Right renal pelvis (tissue), 4 donors: ENCODE measurements at places on chromosomes 7 and 10.

- DNase-seq = no peak
These were observed 28.5 kb downstream of the NUDT1 start for GRCh38 chr7:2270495-2270894.

GRCh38 chr7:82760831-82761230 lies 317.3 kb upstream of the CACNA2D1 start:
- no peak for DNase-seq

- DNase-seq = no peak
These were observed 269.4 kb downstream of the DNAJB9 start for GRCh38 chr7:108839076-108839475.

DNA sequence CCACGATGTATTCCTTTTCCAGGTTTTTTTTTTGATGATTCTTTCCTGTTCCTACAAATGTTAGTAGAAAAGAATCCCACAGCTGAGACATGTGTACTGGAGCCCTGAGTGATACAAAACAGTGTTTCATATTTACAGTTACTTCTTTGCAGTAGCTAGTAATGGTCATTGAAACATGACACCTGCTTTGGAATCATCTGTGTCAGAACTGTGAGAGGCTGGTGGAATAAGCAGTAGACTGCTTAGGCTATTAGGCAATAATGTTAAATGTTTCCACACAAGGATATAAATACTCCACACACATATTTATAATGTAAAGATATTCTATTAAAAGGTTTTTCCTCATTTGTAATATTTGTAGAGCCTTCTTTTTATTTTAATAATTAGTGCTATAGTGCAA lies 394.0 kb downstream of the THSD7A start:
- no peak for DNase-seq

DNA sequence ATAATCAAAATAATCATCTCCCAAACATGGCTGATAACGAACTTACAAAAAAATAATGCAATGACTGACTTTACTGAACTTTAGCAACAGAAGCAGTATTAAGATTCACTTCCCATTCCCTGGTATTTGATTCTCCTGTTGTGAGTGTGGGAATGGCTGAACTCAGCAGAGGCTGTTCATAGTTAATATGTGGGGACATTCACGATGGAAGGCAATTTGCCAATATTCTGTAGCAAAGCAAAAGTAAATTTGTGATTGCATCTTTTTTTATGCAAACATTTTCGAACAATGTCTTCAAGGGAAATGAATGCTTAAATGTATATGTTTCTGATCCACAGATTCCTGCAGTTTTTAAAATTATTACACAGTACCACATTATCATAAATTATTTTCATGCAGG lies 431.7 kb upstream of the KLF6 start:
- no peak for DNase-seq

DNA sequence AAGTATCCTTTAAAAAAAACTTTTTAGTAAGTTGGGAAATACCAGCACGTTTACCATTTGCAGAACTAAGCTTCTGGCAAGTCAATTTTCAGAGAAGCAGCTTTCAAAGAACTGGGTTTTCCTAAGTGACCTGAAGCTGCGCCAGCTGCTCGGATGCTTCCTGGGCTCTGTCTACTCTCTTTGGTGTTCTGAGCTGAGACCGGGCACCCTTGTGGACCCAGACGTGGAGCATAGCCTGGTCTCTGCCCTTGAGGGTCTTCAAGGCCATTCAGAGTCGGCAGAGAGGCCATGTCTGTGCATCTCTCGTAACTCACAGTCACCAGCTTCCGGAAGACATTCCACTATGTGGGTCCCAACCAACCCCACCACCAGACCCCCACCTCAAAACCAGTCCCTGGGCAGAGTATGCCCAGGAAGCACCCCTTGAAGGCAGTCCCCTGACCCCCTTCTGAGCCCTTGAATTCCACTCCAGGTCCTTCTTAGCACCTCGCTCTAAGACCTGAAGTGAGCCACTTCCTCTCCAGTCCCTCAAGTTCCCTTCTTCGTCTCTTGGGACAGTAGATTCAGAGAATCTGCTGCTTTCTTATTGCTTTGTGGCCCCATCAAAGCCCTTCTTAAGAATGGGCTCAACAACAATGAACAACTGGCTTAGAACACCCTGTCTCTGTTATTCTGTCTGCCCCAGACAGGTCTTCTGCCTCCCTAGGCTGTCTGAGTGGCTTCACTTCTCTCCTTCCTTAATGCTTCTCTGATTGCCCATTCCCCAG lies 8.5 kb downstream of the CALML5 start:
- DNase-seq = no peak

GRCh38 chr10:99527526-99528493 lies 4.9 kb upstream of the NKX2-3 start:
- no peak for DNase-seq

DNA sequence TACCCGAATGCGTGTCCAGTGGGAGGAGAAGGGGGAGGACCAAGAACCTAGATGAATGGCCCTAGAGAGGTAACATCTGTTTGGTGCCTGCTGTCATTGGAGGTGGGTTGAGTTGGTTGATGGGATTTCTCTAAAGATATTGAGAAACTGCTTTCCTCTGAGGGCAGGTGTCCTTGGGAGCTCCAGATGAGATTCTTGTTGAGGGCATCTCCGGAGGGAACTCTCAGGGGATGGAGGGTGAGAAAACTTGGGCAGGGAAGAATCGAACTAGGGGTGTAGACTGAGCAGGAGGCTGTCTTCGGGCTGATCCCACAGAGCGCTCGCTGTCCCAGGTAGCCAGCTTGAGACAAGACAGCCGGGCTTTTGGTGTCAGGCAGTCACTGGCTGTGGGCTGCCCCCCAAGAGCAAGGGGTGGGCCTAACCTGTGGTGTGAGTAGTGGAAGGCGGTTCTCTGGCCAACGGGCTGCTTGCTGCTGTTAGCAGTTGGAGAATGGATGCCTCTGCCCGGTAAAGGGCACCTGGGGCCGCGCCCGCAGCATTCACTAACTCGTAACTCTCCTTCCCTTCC lies 3.7 kb downstream of the IRF5 start:
- no peak for DNase-seq

GRCh38 chr10:102819054-102819453 lies 18.2 kb downstream of the CYP17A1 start:
- DNase-seq = no peak

GRCh38 chr7:154583454-154583853 lies 419.5 kb downstream of the PAXIP1 start:
- DNase-seq = no peak

- DNase-seq = no peak
These were observed 198.3 kb downstream of the WDR11 start for GRCh38 chr10:121049489-121049888.

- DNase-seq = no peak
These were observed 13.4 kb downstream of the EGFR start for GRCh38 chr7:55032069-55032699.

- no peak for DNase-seq
These were observed 20.5 kb upstream of the PITRM1 start for GRCh38 chr10:3192856-3193635.

- DNase-seq = no peak
These were observed 36.0 kb upstream of the SEMA3E start for GRCh38 chr7:83684928-83685327.

DNA sequence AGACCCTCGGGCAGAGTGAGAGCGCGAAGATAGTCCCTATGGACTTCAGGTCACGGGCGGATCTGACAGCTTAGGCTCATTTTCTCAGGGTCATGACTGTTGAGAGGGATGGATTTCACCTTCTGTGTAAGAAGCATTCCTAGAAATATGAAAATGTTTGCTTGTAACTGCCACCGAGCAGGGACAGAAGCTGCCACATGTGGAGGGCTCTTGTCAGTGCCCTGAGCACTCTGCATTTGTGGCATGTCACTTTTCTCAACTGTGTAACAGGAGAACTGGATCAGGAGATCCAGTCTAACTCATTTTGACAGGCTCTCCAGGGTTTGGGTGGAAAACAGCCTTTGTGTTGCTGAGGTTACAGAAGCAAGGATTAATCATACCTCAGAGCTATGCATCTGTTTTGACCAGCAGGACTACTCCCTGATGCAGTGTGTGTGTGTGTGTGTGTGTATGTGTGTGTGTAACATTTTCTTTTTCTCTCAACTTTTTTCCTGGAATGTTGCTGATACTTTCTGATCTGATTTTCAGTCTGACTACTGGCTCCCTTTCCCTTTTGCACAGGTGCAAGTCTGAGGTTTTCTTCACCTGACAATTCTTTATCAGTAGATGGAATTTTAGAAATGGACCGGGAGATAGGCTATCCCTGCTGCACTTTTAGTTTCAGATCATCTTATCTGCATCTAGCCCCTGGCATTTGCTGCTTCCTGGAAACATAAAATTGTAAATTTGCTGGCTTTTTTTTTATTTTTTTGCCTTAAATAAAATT lies 183.3 kb downstream of the STK31 start:
- DNase-seq = no peak

GRCh38 chr7:148962440-148962822 lies 65.9 kb downstream of the PDIA4 start:
- no peak for DNase-seq

GRCh38 chr10:72107325-72108003 lies 19.1 kb upstream of the SPOCK2 start:
- no peak for DNase-seq

GRCh38 chr7:90345595-90346335 lies 751 bp upstream of the GTPBP10 start:
- DNase-seq = peak; percentile 45

- no peak for DNase-seq
These were observed 110.4 kb downstream of the AHR start for GRCh38 chr7:17408904-17409290.

DNA sequence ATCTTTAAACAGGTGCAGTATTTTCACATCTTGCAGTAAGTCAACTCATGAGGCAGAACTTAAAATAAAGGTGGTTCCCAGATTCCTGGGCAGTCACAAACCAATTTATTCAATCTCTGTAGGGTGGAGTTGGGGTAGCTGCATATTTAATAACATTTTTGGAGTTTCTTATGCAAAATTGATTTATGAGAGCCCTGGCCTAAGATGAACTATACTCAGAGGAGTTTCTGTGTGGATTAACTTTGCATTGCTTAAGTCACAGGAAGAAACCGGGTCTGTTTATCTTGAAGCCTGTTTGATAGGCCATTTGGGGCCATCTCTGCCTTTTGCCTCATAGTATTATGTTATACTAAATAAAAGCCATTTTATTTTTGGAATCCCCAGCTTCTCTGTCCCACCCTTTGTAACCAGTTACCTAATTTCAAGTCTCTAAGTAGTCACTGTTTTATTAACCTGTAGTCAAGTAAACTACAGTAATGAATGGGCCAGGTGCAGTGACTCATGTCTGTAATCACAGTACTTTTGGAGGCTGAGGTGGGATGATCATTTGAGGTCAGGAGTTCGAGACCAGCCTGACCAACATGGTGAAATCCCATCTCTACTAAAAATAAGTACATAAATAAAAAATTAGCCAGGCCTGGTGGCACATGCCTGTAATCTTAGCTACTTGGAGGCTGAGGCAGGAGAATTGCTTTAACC lies 104.4 kb upstream of the FAM3C start:
- DNase-seq = no peak

GRCh38 chr10:36148207-36148606 lies 506.1 kb upstream of the FZD8 start:
- DNase-seq = no peak

DNA sequence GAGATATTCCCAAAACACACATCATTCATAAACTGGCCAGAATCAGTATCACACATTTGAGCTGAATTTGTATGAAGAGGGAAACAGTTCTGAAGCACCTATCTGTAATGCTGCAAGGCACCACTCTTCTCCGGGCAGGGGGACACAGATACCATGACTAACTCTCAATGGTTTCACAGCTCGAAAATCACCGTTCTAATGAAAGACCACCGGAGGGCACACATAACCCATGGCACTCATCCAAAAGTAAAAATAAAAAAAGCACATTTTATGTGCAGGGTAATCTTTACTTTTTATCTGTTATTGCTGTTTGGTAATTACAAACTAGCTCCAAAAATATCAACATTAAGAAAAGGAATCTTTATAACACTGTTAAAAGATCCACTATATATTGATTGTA lies 137.5 kb downstream of the PARD3 start:
- no peak for DNase-seq

DNA sequence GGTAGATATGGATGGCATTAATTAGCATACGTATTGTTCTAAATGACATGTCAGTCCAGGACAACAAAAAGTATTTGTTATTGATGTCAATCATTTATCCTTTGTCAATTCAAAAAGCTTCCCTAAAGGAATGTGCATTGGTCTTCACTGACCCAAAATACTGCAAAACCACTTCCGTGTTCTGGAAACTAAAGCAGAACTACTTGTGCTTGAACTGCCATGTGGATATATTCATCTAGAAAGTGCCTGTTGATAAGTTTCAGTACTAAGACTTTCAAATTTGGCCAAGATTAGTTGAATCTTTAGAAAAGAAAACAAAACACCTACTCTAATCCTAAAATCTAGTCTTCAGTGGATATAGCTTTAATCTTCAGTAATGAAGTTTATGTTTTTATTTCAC lies 242.1 kb upstream of the PPP1R3A start:
- no peak for DNase-seq

DNA sequence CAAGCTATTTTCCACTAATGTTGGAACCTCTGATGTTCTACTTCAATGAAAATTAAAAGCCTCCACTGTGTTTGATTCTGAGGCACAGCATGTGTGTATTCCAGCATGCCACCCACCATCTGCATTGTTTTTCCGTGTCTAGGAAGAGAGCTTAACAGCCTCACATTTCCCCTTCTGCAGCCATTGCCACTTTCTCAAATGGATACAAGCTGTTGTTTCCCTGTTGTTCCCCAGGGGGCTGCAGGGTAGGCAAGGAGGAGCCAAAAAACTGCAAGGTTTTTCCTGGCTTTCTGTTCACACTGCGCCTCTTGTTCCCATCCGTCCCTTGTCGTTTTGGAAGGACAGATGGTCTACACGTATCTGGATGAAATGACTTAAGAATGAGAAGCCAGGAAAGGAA lies 72.3 kb upstream of the DNAJB12 start:
- peak; percentile 14 for DNase-seq

GRCh38 chr7:142053988-142054387 lies 57.5 kb upstream of the MGAM2 start:
- no peak for DNase-seq

GRCh38 chr7:154306036-154306435 lies 253.8 kb downstream of the DPP6 start:
- DNase-seq = no peak

GRCh38 chr7:97845622-97846203 lies 26.5 kb downstream of the ASNS start:
- no peak for DNase-seq

DNA sequence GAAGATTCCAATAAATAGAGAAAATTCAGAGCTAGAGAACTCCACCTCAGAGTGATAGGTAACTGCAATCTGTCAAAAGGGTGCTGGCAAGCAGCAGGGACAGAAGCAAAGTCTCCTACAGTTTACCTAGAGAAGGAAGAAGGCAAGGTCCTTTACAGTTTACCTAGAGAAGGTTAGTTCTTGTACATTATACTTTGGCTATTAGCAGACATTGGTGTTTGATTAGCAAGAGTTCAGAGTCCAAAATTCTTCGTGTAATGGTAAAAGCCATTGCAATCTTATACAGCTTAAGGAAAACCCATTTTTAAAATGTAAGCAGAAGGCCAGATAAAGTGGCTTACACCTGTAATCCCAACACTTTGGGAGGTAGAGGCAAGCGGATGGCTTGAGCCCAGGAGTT lies 45.9 kb downstream of the SLC25A13 start:
- DNase-seq = no peak
